H4 (cell line): ENCODE measurements at places on chromosomes 7 and 10. TPM values are rescaled to one million over a fixed set of nuclear protein-coding genes. Genes with fewer than 3 reads are reported as not detected.

- no peak for DNase-seq
These were observed 15.4 kb upstream of the MEST start for GRCh38 chr7:130476297-130477150.

DNA sequence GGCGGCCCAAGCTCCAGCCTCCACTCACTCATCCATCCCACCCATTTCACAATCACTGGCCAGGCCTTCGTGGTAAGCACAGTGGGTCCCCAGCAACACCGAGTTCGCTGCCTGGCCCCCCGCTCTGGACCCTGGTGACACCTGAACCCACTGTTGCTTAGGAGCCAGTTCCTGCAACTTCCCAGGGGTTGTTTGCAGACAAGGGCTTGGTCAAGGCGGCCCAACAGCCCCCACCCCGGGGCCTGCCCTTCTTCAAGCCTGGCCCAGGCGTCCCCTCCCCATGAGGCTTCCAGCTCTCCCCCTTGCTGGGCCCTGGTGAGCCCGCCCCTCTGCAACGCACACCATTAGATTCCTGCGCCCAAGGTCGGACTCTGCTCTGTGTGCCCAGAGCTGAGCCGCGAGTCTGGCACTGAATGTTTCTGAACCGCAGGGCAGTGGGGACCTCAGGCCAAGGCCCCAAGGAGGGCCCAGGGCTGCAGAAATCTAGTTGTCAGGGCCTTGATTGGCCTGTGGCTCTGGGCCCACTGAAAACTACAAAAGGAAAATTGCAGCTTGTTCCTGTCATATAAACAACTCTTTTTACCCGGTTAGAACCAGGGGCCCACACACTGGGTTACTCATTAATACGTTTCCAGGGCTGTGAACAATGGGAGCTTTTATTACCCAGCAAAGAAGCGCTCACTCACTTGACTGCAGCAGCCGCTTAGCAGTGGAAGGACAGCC lies 2.1 kb upstream of the COX19 start:
- DNase-seq = no peak

DNA sequence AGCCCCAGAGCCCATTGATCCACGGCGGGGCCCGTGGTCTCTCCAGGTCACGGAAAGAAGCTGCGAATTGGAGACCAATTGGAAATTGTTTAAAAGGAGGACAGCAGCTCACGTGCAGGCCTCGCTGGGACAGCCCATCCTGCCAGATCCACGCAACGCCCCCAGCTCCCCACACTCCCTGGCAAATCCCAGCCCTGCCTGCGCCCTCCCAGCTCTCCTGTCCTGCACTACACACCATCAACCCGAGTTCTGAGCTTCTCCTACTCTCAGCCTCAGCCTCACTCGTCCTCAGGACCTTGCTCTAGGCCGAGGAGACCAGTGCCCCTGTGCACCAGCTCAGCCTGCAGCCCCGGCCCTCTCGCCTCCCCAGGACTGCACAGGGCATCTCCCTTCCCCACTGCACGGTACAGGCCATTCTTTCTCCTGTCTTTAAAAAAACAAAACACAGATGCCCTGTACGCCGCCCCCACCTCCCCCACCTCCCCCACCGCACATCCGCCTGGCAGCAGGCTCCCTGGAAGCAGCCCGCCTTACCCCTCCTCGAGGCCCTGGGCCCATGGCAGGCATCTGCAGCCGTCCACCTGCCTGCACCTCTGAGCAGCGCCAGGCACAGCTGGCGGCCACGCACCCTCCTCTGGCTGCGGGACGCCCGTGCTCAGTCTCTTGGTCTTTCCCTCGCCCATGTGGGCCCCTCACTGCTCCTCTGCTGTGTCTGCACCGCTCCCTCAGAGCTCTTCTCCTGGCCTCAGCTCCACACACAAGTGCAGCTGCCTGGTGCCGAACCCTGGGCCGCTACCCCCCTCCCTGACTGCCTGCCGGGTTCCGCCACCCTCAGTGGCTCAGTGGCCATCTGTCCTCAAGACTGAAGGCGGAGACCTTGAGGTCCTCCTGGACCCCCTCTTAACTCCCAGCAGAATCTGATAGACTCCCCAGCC lies 48.5 kb upstream of the SUN1 start:
- DNase-seq = no peak

The TSPAN12 gene
- 13.3 and 13.7 TPM in 2 replicates for total RNA-seq

- DNase-seq = no peak
These were observed 69.6 kb downstream of the AKAP9 start for GRCh38 chr7:92010215-92010614.
